NCI-H2081 (cell line): ENCODE measurements at places on chromosomes 1 and 21.

- no peak for DNase-seq
Measured at GRCh38 chr1:179831852-179832699, 45.5 kb downstream of the TOR1AIP2 start.

DNA sequence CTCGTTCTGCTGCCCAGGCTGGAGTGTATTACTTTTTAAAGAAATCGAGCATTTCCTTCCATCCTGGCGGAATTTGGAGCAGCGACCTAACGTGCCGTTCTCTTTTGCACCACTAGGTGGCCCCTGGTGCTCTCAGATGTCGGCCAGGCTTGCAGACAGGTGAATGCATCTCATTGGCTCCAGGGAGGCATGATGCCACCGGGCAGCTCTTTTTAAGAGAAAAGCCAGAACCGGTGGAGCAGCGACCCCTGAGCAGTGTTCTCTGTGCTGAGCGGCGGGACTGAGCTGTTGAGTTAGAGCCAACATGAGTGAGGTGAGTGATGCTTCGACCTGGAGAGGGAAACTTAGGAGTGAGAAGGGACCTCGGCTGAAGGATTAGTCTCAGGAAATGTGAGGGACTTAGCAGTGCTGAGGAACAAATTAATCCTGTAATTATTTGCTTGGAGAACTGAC, at the start of gene PCP4:
Gene PCP4, plus strand, starts transcription at position 241 of the 453 bp plus-strand sequence. Its CDS starts 64 bp downstream, at position 305.
- peak; percentile 73 for DNase-seq

GRCh38 chr1:2868571-2869195, 67.2 kb upstream of the TTC34 start:
- no peak for DNase-seq

DNA sequence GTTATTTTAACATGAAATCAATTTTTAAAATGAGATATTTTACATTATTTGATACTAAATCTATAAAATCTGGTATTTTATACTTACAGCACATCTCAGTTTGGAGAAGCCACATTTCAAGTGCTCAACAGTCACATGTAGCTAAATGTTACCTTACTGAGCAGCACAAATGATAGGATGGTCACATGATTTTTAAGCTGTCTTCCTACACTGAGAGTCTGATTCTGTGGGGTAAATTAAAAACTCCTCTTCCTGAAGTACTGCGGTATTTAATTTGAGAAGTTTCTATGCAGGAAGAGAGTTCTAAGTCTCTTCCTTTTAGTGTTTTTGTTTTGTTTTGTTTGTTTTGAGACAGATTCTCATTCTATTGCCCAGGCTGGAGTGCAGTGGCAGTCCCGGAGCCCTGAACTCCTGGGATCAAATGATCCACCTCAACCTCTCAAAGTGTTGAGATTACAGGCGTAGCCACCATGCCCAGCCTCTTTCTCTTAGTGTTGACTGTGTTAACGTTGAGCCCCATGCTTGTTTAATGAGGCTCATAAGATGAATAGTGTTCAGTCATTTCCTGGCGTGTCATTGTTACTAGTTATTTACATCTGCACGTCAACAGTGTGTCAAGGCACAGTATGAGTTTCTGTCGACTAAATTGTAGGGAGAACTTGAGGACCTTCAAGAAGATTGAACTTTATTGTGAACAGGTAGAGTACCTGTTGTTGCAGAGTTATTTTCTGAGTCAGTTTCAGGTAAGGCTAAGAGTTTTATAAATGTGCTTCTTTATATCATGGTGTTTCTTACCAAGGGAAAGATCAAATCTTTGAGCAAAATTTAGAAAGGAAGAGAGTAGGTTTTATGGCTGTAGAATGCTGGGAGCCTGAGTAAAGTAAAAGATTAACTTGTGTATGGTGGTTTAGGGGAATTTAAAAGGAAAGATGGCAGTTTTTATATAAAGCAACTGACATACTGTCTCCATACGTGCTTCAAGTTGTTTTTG, 3.3 kb downstream of the CNST start:
- DNase-seq: peak; percentile 45

- DNase-seq: no peak
Measured at GRCh38 chr21:44071359-44072104, 35.7 kb upstream of the PWP2 start.
